Activated CD4-positive, alpha-beta T cell treated with anti-CD3 and anti-CD28 coated beads for 4 hours (primary cell): ENCODE measurements at places on chromosomes 6 and 20.

DNA sequence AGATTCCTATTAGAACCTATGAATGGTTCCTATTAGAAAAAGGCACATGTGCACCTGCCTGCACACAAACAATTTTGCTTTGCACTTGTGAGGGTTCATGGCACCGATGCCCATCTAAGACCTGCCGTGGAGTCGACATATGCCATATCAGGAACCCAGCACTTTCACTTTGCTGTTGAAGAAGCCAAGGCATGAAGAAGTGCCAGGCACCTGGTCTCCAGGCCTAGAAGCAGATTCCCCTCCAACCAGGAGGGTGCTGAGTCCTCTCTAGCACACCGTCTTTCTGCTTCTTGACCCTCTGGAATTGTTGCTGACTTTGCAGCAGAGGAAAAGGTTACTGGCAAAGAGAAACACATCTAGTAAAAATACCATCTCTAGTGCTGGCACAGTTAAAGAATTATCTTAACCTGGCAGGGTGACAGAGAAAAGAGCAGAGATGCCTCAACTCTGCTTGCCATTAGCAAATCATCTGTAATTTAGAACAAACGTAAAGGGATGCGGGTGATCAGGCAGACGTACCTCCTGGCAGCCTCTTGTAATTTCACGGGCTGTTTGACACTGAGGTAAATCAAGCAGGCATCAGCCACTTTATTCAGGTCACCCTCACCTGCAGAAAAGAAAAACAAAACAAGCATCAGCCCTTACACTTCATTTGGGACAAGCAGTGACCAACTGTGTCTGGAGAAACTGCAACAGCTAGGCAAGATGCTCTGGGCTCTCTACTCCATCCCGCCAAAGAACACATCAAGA is 37.2 kb downstream of the TTI1 start:
- no peak for DNase-seq

GRCh38 chr6:170005665-170006064 is 254.2 kb downstream of the ERMARD start:
- no peak for DNase-seq

GRCh38 chr6:151241853-151242252 is 2.1 kb downstream of the AKAP12 start:
- no peak for DNase-seq

DNA sequence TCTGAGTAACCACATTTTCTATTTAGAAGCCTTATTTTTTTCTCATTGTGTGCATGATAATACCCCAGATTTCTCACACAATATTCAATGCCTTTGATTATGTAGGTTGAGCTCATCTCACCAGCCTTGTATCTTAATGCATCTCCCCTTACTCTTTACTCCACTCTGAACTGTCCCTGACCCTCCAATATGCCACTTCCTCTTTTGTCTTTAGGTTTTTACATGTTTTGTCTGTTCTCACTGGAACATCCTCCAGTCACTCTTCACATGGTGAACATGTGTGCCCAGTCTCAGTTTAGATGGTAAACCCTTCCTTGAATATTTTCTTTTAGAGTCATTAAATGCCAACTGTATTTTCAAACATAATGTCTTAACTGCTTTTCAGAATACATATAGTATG is 392.9 kb upstream of the IMPG1 start:
- no peak for DNase-seq

GRCh38 chr6:46016063-46016608 is 476 bp upstream of the CLIC5 start:
- no peak for DNase-seq
